ENCODE measurements at places on chromosomes 12 and 14.

- DNase-seq: no peak
These were observed 330.5 kb upstream of the TMEM132C start for GRCh38 chr12:127936463-127936862.

DNA sequence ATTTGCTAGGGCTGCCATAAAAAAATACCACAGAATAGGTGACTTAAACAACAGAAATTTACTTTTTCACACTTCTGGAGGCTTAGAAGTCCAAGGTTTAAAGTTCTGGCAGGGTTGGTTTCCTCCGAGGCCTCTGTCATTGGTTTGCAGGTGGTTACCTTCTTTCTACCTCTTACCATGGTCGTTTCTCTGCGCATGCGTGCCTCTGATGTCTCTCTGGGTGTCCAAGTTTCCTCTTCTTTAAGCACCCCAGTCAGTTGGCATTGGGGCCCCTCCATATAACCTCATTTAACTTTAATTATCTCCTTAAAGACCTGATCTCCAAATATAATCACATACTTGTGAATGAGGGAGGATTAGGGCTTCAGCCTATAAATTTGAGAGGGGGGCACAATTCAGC lies 103.2 kb downstream of the SLC15A5 start:
- DNase-seq: no peak

GRCh38 chr14:77009014-77009413 lies 19.5 kb downstream of the IRF2BPL start:
- DNase-seq: no peak

GRCh38 chr14:34983148-34983760 lies 462 bp downstream of the SRP54 start:
- no peak for DNase-seq

- no peak for DNase-seq
These were observed 49.2 kb downstream of the TESPA1 start for GRCh38 chr12:54935235-54935951.

DNA sequence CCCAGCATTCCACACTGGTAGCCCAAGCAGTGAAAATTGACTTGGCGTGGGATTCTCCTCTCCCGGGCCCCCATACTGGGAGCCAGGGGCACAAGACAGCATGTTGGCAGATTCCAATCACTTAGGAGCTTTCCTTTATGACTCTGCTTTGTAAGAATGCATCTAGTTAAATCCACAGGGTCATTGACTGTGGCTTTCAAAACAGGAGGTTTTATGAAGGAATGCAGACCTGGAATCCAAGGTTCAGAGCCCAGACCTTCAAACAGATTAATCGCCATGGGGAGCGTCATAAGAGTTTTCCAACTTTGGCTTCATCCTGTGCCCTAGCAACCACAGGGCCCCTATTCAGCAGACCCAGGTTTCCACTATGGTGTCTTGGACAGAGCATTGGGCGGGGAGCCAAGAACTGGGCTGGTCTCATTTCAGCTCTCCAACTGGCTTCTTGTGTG lies 76.4 kb upstream of the RMST start:
- DNase-seq: no peak

- DNase-seq: no peak
These were observed 2.7 kb upstream of the NKX2-8 start for GRCh38 chr14:36585100-36585499.

DNA sequence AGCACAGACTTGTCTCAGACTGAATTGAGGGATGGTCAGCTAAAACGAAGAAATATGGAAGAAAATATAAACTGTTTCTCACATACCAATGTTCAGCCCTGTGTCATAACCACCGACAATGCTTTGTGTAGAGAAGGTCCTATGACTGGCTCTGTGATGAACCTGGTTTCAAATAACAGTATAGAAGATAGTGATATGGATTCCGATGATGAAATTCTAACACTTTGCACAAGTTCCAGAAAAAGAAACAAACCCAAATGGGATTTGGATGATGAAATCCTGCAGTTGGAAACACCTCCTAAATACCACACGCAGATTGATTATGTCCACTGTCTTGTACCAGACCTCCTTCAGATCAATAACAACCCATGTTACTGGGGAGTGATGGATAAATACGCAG lies 7.9 kb upstream of the MAPK1IP1L start:
- no peak for DNase-seq

DNA sequence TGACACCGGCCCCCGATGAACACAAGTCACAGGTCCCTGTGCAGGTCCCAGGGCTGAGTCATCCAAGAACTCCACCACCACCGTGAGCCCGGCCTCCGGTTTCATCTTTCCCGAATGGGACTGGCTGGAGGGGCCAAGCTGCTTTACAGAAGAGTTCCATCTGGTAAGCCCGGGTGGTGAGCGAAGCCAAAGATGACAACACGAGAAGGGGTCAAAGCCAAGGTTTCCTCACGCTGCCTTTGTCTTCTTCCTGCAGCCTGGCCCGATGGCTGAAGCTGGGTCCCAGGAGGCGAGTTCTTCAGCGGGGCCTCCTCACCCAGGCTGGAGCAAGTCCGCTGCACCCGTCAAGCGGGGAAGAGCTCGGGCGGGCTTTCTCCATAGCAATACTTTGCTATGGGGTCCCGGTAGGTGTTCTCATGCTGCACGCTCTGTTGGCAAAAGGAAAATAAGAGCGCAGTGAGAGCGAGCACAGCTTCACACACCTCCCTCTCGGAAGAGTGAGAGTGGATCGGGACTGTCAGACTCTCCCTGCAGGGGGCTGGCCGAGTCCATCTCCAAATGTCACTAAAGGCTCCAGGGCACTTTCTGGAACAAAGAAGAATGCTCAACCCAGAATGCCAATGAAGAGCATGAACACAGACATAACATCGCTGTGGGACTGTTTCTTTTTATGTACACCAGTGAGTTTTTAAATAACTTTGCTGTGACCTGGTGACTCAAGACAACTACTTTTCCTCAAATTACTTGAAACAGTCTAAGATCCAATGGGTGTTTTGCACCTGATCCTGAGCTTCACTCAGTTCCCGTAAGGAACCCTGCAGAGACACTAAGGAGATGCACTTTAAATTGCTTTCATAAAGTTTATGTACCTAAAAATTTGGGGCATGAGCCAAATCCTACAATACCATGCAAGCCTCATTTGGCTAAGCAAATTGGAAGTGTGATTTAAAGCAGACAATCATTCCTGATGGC lies 20.1 kb downstream of the SPRING1 start:
- DNase-seq: no peak

- no peak for DNase-seq
These were observed 310.0 kb downstream of the ZFP36L1 start for GRCh38 chr14:68482772-68483395.

DNA sequence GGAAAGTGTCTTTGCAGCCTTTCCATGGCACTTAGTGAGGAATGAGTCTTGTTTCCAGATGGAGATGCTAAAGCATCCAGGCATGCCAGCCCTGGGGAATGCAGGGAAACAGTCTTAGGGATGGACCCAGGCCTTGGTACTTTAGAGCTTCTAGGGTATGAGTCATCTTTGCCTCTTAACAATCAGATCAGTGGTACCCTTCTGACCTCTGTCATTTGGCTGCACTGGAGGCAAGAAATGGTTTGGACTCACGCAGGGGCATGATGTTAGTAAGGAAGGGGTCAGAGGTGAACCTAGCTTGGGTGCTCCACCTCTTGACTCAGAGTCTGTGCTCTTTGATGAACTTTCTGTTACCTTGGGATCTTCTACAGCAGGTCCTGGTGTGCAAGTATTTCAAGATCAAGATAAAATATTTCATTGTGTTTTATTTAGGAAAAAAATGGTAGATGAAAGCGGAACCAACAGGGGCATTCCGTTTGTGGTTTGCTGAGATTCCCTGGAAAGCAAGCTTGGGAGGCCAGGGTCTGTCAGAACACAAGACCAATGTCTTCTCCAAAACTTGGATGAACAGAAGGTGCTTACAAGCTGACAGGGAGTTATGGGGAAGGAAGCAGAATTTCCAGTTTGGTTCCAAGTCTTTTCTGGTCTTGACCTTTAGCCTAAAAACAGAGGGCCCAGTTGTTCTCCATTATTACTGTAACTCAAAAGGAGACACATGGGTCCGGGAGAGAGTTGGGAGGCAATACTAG lies 216.2 kb downstream of the ZFP36L1 start:
- no peak for DNase-seq

DNA sequence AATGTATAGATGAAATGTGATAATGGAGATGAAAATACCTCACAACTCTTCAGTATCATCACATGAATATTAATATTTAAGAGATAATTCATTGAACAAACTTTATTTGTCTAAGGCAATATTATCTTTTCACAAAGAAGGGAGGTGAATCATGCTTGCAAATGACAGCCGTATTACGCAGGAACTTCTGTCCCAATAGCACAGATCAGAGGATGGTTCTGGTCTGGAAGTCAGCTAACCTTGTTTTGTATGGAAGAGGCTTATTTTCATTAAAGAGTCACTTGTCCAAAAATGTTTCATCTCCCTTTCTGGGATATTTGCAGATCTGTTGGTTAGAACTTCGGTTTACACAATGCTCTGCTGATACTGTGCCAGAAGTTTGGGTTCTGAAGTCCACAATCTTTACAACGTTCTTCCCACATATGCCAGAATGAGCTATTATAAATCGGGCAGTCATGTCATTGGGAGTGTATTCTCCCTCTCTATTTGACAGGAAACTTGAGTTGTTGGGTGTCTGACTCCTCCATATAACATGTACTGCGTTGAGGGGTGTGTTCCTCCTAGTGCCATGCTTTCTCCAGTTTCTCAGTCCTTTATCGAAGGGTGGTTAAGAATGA lies 29.8 kb downstream of the YY1 start:
- DNase-seq: no peak

GRCh38 chr12:92860521-92860920 lies 68.6 kb downstream of the EEA1 start:
- no peak for DNase-seq

- DNase-seq: no peak
These were observed 8.3 kb downstream of the KRT7 start for GRCh38 chr12:52241205-52241842.

- no peak for DNase-seq
These were observed 9.2 kb downstream of the SOS2 start for GRCh38 chr14:50222055-50222613.

GRCh38 chr14:101877766-101878165 lies 86.6 kb upstream of the DYNC1H1 start:
- DNase-seq: no peak

- no peak for DNase-seq
These were observed 64.3 kb downstream of the DAD1 start for GRCh38 chr14:22524784-22525161.

- DNase-seq: no peak
These were observed 5.4 kb upstream of the AMHR2 start for GRCh38 chr12:53418221-53418620.

DNA sequence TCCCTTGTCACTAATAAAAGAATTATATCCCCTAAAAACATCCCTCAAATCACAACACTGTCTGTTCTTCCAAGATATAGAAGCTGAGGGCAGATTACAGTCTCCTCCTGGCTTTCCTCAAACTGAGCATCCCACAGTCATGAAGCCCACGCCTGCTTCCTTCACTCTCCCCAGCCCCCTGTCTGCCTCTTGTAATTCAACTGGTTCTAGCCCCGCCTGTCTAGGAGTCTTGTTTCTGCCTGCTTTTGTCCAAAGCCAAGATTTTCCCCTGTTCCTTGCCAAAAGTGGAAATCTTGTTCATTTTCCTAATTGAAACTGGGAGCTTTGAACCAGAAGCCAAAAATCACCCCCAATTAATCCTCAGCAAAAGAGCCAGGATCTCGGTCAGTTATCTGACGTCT lies 35.9 kb upstream of the PWP1 start:
- peak; percentile 7 for DNase-seq

GRCh38 chr12:101740980-101741379 lies 1.7 kb upstream of the SYCP3 start:
- DNase-seq: no peak

GRCh38 chr12:100404769-100405407 lies 48.0 kb downstream of the SLC17A8 start:
- no peak for DNase-seq

DNA sequence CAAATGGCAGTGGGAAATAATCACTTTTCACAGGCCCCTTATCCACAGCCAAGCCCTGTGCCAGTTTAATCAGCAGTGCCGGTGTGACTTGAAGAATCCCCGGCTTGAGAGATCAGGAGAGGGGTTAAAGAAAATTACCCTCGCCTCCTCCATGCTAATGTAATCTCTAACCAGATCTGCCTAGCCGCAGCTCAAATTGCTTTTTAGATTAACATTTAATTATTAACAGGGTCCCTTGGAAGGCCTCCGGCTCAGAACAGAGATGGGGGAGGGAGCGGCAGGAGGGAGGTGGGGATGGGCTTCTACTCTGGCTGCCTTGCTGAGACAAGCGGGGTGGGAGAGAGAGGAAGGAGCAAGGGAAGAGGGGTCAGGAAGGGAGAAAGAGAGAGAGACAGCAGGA lies 24.0 kb downstream of the FAM222A start:
- DNase-seq: no peak

DNA sequence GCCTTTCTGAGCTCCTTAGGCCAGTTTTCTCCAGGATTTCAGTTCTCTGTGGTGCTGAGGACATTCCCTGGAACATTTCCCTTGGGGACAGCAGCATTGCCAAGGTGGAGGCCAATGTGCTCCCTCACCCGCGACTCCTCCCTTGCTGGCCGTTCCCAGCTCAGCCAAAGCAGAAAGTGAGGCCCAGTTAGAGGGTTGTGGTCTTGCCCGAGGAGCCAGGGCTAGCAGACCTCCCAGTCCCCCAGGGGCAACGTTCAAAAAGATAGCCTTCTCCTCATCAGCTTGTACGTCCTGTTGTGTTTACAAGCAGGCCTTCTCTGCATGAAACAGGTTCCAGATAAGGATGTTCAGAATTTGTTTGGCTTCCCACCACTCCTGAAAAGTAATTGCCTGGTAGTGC lies 78.4 kb downstream of the SSPN start:
- peak; percentile 25 for DNase-seq

GRCh38 chr14:63652406-63652805 lies 10.7 kb upstream of the WDR89 start:
- DNase-seq: no peak

DNA sequence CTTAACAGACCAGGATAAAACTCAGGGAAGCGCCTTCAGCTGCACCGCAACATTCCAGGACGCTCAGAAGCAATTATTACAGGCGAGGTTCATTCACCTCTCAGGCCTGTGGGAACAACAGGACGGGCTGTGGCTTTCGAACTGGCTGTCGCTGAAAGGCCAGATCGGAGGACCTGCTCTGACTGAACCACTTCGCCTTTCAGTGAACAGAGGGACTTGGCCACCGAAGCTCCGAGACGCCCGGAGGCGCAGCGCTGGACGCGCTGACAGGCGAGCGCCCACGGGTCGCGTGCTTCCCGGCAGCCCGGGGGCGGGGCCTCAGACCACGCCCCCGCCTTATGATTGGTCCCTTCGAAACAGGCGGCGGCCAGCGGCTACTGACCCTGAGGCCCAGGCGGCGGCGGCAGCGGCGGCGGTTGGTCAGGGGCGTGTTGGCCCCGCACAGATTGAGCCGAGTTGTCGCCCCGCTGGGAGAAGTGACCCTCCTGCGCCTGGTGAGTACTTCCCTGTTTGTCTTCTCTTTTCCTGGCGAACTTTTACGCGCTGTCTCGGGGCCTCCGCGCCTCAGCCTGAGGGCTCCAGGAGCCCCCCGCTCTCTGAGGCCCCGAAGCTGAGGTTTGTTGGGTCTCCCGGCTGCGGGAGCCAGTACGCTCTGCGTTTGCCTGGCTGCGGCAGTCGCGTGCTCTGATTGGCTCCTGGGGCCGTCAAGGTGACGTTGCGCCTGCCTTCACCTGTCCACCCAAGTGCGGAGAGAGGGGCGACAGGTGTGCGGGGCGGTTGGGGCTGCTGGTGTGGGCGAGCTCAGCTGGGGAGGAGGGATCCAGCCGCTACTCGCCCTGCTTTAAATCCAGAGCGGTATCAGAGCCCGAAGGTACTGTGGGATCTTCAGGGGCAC lies at the start of gene GAS2L3:
GAS2L3 (plus strand) TSS at position 393 of the 895 bp plus-strand sequence. CDS start 21,221 bp downstream, outside the sequence.
- peak; percentile 9 for DNase-seq

GRCh38 chr14:54683882-54684794 lies 117.2 kb downstream of the SAMD4A start:
- no peak for DNase-seq

Data from anterior cingulate cortex (tissue), 58 donors.